A549 treated with CpdA at 1 μM for 4 hours (cell line): ENCODE measurements at places on chromosomes 6 and 20. TPM values are rescaled to one million over a fixed set of nuclear protein-coding genes. Genes with fewer than 3 reads are reported as not detected.

KIAA0408 gene
- total RNA-seq = 6.0 to 7.4 TPM (median 6.1 TPM) in 5 replicates

POM121L2 gene
- not detected in 5 replicates for total RNA-seq

RNF39 gene
- 0.03 TPM in 1 of 5 replicates, not detected in the others for total RNA-seq

SLC4A11 gene
- 4.0 to 5.8 TPM (median 5.3 TPM) in 5 replicates for total RNA-seq

NRSN2 gene
- 56.4 to 63.1 TPM (median 60.3 TPM) in 5 replicates for total RNA-seq

BMP6 gene
- 12.4 to 19.8 TPM (median 17.9 TPM) in 5 replicates for total RNA-seq

GMPR gene
- total RNA-seq = 0.21 to 0.52 TPM (median 0.36 TPM) in 4 of 5 replicates, not detected in the other

CRISP1 gene
- total RNA-seq = not detected in 5 replicates

OR2H1 gene
- not detected in 5 replicates for total RNA-seq

NT5E gene
- 29.2 to 46.8 TPM (median 39.3 TPM) in 5 replicates for total RNA-seq

TREM2 gene
- not detected in 5 replicates for total RNA-seq

FANCE gene
- total RNA-seq = 2.2 to 3.1 TPM (median 2.9 TPM) in 5 replicates

CYP39A1 gene
- 0.05 to 0.12 TPM (median 0.06 TPM) in 3 of 5 replicates, not detected in the others for total RNA-seq

FUT9 gene
- not detected in 5 replicates for total RNA-seq

PRICKLE4 gene
- total RNA-seq = 0.44 to 1.6 TPM (median 0.71 TPM) in 5 replicates

ZDHHC14 gene
- 2.2 to 4.0 TPM (median 3.4 TPM) in 5 replicates for total RNA-seq

DOK5 gene
- total RNA-seq = 0.02 to 0.12 TPM in 2 of 5 replicates, not detected in the others

HTR1E gene
- not detected in 5 replicates for total RNA-seq

DLL1 gene
- total RNA-seq = 0.12 to 0.30 TPM (median 0.21 TPM) in 5 replicates

MMP24 gene
- total RNA-seq = 15.8 to 20.6 TPM (median 18.5 TPM) in 5 replicates

LCA5 gene
- total RNA-seq = 0.58 to 1.5 TPM (median 0.90 TPM) in 5 replicates

XRN2 gene
- total RNA-seq = 94.5 to 125 TPM (median 103 TPM) in 5 replicates

SLC35D3 gene
- 0.06 to 0.15 TPM (median 0.06 TPM) in 4 of 5 replicates, not detected in the other for total RNA-seq

CPXM1 gene
- total RNA-seq = not detected in 5 replicates

SOX18 gene
- total RNA-seq = 0.58 to 2.3 TPM (median 2.2 TPM) in 5 replicates

CEP85L gene
- total RNA-seq = 1.1 to 1.7 TPM (median 1.6 TPM) in 5 replicates

SLC17A9 gene
- total RNA-seq = 0.05 to 0.08 TPM in 2 of 5 replicates, not detected in the others

TREML2 gene
- not detected in 5 replicates for total RNA-seq
